ENCODE measurements at places on chromosomes 6 and 20.
A peak's percentile ranks its signal among the peaks of the same experiment; 100 is the strongest.

GRCh38 chr20:57682184-57683101 is 27.4 kb downstream of the PMEPA1 start:
- DNase-seq, result no peak

GRCh38 chr20:62597416-62598115 is 44.7 kb upstream of the SLCO4A1 start:
- DNase-seq, result no peak

DNA sequence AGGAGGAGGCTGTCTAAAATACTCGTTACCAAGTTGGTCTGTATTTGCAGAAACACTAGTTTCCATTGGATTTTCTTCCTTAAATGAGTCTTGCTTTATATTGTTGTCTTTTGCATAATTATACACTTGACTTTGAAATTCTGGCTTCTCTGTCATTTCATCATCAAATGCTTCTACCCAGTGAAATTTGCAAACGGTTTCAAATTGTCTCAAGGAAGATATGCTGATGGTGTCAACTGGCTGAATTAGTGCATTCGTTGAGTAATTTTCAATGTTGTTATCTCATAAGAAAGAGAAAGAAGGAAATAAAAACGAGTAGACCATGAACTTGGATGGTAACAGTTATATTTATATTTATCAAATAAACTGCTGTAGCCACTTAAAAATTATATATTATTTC is 10.8 kb downstream of the CAGE1 start:
- DNase-seq, result no peak

DNA sequence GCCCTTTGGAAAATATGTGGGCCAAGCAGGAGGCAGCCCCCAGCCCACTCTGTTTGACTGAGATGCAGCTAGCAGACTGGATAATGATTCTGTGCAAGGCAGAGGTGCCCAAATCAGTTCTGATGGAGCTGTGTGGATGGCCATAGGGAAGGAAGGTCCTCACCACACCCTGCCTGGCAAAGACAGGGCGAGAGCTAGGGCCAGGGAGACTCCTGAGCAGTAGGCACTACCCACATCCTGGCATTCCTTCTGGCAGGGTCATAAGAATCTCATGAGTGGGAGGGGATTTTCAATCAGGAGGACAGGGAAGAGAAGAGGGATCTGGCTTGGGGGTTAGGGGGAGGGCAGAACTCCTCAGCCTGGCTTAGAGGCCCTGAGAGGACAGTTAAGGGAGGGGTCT is 18.6 kb upstream of the TREM2 start:
- DNase-seq, result no peak

- no peak for DNase-seq
Measured at GRCh38 chr20:50516180-50516934, 6.2 kb downstream of the PTPN1 start.

DNA sequence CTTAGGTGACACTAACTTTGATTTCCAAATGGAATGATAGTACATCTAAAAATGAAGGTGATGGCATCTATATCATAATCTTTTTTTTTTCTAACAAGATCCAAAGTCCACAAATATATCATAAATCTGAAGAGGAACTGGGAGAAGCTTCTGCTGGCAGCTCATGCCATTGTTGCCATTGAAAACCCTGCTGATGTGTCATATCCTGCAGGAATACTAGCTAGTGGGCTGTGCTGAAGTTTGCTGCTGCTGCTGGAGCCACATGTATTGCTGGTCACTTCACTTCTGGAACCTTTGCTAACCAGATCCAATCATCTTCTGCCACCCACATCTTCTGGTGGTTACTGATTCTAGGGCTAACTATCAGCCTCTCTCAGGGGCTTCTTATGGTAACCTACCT is 27.4 kb upstream of the KHDC1 start:
- no peak for DNase-seq

DNA sequence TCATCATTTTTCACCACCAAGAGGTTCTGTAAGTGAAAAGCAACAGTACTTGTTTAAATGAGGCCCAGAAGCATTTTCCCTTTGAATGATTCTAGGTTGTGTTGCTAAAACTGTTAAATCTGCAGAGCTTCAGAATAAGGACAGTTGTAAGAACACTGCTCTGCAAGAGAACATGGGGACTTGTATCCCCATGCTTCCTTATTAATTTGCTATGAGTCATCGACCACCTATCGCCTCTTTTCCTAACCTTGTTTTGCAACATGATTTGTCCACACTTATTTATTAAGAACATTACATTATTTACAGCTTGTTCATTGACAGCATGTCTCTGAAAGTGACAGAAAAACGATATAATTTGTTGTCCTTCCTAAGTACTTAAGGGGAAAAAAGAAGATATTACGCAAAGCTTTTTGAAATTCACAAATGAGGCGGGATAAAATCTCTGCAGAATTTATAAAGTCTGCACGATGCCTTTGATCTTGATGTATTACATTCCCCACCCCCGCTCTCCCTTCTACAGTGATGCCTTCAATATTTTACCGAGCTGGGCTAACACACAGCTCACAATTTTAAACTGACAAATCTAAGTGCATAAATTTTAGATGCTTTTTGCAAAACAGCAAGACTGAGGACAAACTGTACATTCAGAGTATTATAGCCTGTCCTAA is 220.0 kb upstream of the SPTLC3 start:
- DNase-seq, result no peak

GRCh38 chr20:61668065-61668650 is 397.5 kb downstream of the TAF4 start:
- no peak for DNase-seq

GRCh38 chr6:95117236-95117635 is 460.1 kb upstream of the MANEA start:
- no peak for DNase-seq

DNA sequence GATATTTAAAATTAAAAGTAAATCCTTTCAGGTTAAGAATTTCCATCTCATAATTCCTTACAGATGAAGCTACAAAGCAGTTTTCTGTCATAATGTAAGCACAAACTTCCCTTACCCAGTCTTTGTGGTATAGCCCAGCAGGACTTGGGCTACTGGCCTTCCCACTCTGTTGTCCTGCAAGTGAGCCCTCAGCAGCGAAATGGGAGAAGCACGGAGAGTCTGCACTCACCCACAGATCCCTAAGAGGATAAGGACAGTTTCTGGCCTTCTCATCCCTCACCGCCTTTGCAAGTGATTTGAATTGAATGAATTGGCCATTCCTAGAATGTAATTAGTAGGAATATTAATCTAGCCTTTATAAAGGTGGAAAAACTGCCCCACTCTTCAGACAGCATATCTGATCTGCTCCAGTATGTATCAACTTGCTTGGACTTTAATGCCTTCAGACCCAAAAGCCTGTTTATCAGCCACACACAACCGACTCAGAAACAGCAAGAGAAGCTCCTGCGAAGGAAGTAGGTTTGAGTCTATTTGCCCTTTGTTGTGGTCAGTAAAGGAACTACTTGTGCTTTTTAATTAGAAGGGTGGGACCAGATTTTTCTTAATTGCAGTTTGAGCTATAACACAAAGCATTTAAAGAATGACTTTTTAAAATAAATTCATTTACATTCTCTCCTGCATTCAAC is 29.9 kb upstream of the PRDM1 start:
- DNase-seq, result no peak

GRCh38 chr6:143405373-143406154 is 44.9 kb downstream of the ADAT2 start:
- DNase-seq, result no peak

- no peak for DNase-seq
Measured at GRCh38 chr20:46551522-46552381, 1.3 kb upstream of the OCSTAMP start.

GRCh38 chr6:47403801-47404200 is 73.8 kb upstream of the CD2AP start:
- no peak for DNase-seq

DNA sequence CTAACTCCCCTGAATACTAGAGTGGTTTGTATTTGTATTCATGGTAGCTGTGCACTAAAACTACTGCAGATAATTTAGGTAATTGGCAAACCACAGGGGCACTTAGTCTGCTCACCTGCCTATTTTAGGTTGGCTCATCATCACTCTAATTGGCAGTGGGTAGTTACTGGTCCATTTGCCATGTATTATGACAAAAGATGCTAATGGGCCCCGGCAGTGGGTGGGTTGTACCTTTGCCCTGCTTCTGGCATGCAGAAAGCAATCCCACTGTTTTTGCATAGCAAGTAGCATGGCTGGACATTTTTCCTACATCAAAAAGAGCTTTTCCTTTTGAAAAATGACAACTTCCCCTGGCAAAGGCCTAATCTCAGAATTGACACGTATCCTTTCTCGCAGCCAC is 741.4 kb upstream of the MAP3K7 start:
- DNase-seq, result no peak

DNA sequence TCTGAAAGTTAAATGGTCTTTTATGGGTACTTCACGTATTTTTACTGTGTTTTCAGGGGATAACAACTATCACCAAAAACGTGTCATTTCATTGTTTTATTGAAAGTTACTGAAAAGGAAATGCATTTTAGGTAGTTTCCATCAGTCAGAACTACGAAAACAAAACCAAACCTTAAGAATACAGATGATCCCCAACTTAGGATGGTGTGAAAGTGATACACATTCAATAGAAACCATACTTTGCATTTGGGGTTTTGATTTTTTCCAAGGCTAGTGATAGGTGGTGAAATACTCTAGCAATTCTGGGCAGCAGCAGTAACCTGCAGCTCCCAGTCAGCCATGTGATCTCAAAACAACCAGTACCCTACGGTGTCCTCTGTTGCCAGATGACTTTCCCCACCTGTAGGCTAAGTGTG is 25.9 kb upstream of the EFHC1 start:
- no peak for DNase-seq

- peak; percentile 64 for DNase-seq
Measured at GRCh38 chr20:50478162-50478990, 31.8 kb upstream of the PTPN1 start.

- DNase-seq, result no peak
Measured at GRCh38 chr6:93679836-93680235, 260.5 kb upstream of the EPHA7 start.

- DNase-seq, result no peak
Measured at GRCh38 chr6:54586251-54586650, 260.3 kb upstream of the FAM83B start.

GRCh38 chr20:14845199-14846160 is 508.1 kb upstream of the FLRT3 start:
- no peak for DNase-seq

GRCh38 chr6:110322874-110323242 is 35.3 kb downstream of the METTL24 start:
- no peak for DNase-seq

GRCh38 chr6:110345025-110345424 is 13.1 kb downstream of the METTL24 start:
- DNase-seq, result no peak

DNA sequence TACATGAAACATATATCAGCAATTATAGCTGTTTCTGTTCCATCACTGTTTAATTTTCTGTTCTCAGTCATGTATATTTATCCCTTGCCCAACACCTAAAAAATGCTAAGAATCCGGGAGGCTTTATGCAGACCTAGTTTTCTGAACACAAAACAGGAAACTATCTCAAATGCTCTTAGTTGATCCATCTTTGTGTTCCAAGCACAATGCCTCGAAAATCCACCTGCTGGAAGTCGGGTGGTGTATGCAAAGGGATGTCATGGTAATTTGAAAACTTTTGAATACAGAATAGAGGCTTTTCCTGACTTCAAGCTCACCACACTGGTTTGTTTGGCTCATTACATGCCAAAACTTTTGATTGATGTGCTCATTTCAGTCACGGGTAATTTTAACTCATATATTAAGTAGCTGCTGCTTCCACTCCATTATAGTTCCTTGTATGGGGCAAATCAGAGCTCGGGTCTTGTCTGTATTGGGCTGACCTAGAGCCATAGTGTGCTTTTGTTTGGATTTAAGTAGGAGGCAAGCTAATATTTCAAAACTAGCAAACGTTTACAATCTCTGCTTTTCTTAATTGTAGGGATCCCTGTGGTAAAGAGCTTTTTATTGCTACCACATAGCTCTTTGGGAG is 646.5 kb upstream of the EPHA7 start:
- DNase-seq, result no peak

DNA sequence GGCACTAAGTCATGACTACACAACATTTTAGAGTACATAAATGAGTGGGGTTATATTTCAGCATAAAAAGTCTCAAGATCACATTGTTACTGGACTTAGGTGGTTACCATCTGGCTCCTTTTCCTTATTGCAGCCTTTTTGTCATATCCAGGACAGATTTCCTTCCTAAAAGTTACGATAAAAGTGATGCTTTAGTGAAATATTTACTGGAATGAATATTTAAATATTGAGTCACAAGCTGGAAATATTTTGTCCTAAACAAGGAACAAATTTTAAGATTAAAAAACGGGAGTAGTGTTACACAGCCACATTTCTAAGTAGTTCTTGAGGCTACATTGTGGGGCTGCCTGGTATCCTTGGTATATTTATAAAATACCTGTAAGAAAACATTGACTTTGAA is 52.2 kb downstream of the CDC40 start:
- no peak for DNase-seq

GRCh38 chr6:10309457-10310329 is 105.2 kb downstream of the TFAP2A start:
- no peak for DNase-seq

DNA sequence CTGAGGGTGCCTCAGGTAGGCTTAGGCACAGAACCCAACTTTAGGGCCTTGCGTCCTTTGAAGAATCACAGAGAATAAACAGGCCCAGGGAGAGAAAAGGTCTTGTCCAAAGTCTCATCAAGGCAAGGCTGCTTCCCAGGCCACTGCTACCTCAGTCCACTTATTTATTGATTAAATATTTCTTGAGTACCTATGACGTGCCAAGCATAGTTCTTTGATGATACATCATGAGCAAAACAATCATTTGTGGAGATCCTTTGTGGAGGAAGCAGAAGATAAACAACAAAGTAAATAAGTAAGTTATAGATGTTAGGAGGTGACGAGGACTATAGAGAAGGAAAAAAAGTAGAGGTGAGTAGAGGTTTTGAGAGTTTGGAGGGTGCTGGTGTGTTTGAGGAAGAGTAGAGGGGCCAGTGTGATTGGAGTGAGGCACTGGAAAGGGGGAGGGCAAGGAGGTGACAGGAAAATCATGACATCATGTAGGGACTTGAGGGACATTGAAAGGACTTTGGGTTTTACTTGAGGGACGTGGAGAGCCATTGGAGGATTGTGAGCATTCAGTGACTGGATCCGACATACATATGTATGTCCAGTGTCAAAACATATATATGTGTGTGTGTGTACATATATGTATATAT is 14.1 kb upstream of the CHMP4B start:
- DNase-seq, result no peak

- no peak for DNase-seq
Measured at GRCh38 chr20:25571817-25572216, 13.5 kb downstream of the NINL start.

- DNase-seq, result no peak
Measured at GRCh38 chr20:40584130-40584809, 104.8 kb downstream of the MAFB start.

DNA sequence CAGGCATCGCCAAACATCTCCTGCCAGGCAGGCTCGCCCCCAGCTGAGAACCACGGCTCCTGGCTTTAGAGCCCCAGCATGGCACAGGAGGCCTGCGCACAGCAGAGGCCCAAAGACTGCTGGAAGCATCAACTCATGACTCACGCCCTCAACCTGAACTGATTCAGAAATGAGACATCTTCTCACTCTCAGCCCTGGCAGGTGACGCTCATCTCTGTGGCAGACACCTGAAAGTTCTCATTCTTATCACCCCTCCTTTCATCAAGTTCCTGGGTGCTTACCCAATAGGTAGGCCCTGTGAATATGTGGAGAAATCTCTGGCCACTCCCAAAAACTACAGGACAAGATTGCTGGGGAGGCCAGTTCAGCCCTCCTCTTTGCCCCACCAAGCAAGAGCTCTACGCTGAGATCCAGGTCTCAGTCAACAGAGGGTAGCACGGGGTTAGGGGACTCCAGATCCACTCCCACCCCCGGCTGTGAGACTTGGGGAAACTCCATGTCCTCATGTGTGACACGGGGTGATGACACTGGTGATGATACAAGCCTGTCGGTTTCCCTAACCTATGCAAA is 11.3 kb downstream of the NFATC2 start:
- no peak for DNase-seq

Measured in NCI-H460 (cell line).